Naive thymus-derived CD8-positive, alpha-beta T cell (primary cell): ENCODE measurements at places on chromosomes 1 and 21.

- DNase-seq, result no peak
Measured at GRCh38 chr1:20411196-20411980, 74.6 kb downstream of the CAMK2N1 start.

DNA sequence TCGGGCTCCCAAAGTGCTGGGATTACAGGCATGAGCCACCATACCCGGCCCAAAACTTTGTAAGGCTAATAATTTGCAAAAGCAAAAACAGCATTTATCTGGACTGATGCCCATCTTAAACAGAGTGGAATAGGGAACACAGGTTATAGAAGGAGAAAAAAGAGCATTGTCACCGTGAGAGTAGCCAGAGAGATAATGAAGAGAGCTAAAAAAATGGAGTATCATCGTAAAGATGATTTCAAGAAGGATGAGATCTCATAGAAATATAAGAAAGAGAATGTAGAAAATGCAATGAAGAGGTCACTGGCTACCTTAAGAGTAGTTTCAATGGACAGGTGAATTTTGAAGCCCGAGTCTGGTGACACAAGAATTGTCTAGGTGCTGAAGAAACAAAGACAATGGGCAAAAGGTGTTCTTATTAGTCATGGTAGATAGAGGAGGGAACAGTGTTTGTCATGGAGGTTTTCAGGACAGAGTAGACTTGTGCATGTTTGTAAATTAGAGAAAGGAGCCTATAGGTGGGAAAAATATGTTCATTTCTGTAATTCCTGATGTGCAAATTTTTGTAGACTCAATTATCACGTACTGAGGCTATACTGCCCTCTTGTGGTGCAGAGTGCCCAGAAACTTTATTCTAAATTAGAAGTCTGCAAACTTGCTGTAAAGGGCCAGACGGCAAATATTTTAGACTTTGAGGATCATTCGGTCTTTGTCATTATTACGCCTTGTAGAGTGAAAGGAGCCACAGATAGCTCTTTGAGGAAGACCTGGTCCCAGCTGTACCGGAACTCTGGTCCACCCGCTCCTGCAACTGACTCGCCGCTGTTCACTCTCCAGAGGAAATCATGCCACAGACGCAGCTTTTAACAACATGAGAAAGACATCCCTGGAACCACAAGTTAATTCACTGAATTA lies 8.1 kb upstream of the TMEM183A start:
- DNase-seq, result peak; percentile 58

DNA sequence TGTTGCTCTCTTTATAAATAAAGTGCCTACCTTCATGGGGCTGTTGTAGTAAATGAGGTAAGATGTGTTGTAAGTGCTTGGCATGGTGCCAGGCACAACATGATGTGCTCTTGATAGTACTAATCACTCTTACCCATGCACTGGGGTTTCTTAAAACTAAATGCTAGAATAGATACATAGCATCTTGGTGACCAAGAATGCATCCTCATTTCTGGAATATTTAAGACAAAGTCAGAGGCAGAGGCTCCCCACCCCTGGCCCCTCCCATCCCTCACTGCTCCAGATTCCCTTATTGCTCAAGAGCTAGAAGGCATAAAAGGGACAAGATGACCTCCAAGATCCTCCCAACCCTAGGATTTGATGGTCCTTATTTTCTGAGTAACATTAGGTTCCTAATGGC lies 61.3 kb downstream of the GLUL start:
- DNase-seq, result no peak

DNA sequence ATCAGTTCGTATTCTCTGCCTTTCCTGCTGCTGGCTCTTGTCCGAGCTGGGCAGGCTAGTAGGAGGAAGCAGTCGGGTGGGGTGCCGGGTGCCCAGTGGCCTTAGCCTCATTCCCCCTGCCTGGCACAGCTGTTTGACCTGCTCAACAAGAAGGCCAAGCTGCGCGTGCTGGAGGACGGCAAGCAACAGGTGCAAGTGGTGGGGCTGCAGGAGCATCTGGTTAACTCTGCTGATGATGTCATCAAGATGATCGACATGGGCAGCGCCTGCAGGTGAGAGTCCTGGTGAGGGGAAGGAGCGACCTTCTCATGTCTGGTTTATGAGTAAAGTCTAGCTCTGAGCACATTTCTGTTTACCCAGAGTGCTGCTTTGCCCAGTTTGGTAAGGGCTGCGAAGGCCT lies 16.3 kb upstream of the RPS8 start:
- DNase-seq, result no peak

GRCh38 chr1:182303778-182304177 lies 87.8 kb downstream of the GLUL start:
- DNase-seq, result no peak

DNA sequence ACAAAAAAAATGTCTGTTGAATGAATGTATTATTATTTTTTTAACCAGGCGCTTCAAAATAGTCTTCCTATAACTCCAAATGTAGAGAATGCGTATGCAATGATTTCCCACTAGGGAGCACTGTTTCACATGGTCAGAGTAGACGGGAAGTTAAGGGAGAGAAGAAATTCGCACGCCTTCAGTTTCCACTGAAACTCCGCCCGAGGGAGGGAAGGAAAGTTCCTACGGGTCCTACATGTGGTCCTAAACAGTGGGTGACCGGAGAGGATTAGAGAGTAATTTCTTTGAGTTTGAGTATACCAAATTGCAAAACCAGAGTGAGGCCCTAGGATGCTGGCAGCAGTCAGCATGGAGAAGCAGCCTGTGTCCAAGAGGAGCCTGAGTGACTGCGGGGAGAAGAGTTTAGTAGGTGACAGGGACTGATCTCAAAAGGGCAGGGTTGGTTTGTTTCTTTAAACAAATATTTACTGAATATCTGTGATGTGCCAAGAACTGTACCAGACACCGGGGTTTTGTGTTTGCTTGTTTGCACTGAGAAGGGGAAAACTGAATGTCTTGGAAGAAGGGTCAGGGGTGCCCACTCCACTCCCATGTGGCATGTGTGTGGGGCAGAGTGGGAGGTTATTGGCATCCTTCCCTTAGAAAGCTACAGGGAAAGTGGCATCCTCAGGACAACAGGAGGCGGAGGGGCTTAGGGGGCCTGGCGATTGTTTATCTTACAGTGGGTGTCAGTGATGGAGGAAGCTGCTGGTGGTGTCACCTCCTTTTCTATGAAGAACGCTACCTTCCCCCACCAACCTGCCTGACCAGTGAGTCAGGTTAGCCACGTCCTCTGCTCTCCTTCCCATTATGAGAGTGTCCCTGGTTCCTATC lies 22.8 kb downstream of the RNU5D-1 start:
- peak; percentile 57 for DNase-seq

DNA sequence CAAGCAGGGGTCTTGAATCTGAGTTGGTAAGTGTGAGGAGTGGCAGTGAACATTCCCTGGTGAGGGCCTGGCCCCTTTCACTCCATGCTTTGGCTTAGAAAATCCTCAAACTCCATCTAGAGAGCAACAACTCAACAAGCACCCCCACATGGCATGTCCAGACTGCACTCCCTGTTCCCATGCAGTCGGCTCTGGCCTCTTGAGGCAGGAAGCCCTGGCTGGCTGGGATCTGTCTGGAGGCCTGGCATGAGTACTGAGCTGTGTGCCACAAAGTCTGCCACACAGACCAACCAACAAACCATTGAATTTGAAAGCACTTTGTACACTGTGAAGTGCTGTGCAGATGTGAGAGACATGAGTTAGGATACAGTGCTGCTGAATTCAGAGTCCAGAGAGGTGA lies 25.2 kb downstream of the COA7 start:
- DNase-seq, result no peak

GRCh38 chr1:172497230-172497629 lies 35.7 kb upstream of the SUCO start:
- no peak for DNase-seq

DNA sequence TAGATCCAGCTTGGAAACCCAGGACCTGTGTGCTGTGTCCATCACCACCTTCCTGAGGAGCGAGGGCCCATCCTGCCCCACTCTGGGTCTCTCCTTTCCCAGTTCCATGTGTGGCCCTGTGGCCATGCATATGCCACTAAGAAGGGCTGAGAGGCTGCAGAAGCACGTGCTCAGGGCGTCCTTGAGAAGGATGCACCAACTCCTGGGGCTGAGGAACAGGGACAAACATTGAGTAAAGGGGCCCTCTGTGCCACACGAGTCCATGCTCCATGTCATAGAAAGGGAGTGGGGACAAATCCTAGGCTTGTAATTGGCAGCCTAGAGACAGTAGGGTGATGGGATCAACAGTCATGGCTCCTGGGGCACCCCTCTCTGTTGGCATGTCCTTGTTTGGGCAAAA lies 8.4 kb downstream of the ETV3L start:
- no peak for DNase-seq

- peak; percentile 88 for DNase-seq
Measured at GRCh38 chr21:36141513-36141925, 6.6 kb downstream of the CBR3 start.

GRCh38 chr1:43530483-43531106 lies at the start of gene PTPRF:
Gene PTPRF, plus strand, starts transcription at chr1:43530883. Its CDS starts 14,193 bp downstream, at chr1:43545076.
- DNase-seq, result no peak

DNA sequence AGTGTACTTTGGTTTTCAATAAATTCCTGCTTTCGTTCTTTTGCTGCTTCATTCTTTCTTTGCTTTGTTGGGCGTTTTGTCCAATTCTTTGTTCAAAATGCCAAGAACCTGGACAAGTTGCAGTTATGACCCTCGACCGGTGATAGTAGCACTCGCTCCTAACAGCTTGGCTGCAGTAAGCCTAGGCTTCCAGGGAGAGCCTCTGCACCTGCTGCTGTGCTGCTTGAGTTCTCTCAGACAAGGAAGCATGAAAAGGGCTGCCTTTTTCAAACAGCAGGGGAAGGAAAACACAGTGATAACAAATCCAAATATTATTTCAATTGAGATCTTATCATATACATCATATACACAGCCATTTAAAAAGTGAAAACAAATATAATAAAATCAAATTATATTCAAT lies 12.8 kb upstream of the RIPK4 start:
- DNase-seq, result no peak

DNA sequence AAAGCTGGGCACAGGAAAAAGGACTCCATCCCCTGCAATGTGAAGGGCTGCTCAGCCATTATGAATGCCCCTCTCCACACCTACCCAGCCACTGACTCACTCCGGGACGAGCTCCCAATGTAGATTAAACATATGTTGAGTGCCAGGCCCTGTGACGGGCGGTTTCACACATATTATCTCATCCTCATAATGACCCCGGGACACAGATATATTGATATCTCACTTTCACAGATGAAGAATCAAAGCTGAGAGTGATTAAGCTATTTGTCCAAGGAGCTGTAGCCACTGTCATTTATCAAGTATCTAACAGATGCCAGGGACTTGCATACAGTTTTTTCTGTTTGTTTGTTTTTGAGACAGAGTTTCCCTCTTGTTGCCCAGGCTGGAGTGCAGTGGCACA lies 35.0 kb upstream of the SLC30A1 start:
- DNase-seq, result no peak
